ENCODE measurements at places on chromosomes 1 and 21. TPM values are rescaled to one million over a fixed set of nuclear protein-coding genes. Genes with fewer than 3 reads are reported as not detected.

GRCh38 chr1:150165622-150166612, 16.2 kb downstream of the PLEKHO1 start:
- H3K4me3 ChIP-seq = no peak overlapping the region
- H3K36me3 ChIP-seq = no peaks in the 10 kb centered on the region
- no peaks in the 10 kb centered on the region for H3K27me3 ChIP-seq
- H3K4me1 ChIP-seq = no peaks in the 10 kb centered on the region

- no peak for DNase-seq
- no peaks in the 10 kb centered on the region for H3K36me3 ChIP-seq
- H3K27me3 ChIP-seq = no peaks in the 10 kb centered on the region
- H3K27ac ChIP-seq = no peak overlapping the region
- H3K4me3 ChIP-seq = no peak overlapping the region
Observed at GRCh38 chr21:17467829-17468228, 45.0 kb upstream of the CXADR start.

GRCh38 chr1:229035054-229035747, 235.7 kb upstream of the RAB4A start:
- H3K27me3 ChIP-seq = peaks cover 8% of the 10 kb centered on the region
- DNase-seq = no peak
- H3K4me3 ChIP-seq = no peak overlapping the region
- no peaks in the 10 kb centered on the region for H3K36me3 ChIP-seq
- H3K27ac ChIP-seq = no peak overlapping the region

GRCh38 chr1:43206600-43207228, 34.6 kb downstream of the CFAP57 start:
- peaks cover 29% of the 10 kb centered on the region for H3K4me1 ChIP-seq
- DNase-seq = peak; percentile 81
- no peaks in the 10 kb centered on the region for H3K27me3 ChIP-seq
- H3K36me3 ChIP-seq = no peaks in the 10 kb centered on the region
- H3K4me3 ChIP-seq = peak overlapping the region; percentile 3
- peak overlapping the region; percentile 96 for H3K27ac ChIP-seq

GRCh38 chr1:196723325-196724185, 51.1 kb upstream of the CFHR3 start:
- peak; percentile 36 for DNase-seq
- H3K36me3 ChIP-seq = no peaks in the 10 kb centered on the region
- no peak overlapping the region for H3K4me3 ChIP-seq

DNA sequence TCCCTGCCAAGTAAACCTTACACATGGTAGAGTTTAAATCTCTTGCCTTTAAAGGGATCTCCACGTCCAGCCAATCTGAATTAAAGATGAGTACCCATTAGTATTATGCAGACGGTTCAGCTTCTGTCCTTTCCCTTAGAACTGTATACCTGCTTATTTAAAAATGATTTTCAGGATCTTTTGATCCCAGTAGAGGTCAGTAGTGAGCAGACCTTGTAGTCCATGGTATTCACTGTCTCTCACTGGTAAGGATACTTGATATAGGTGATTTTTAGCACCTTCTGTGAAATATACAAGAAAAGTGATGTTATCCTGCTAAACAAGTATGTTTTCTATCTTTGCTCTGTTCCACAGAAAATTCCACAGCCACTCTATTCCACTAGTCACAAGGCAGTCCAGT, 1211.6 kb upstream of the ADGRL4 start:
- H3K36me3 ChIP-seq = no peaks in the 10 kb centered on the region
- H3K4me1 ChIP-seq = no peaks in the 10 kb centered on the region
- H3K27me3 ChIP-seq = no peaks in the 10 kb centered on the region
- H3K4me3 ChIP-seq = no peak overlapping the region

DNA sequence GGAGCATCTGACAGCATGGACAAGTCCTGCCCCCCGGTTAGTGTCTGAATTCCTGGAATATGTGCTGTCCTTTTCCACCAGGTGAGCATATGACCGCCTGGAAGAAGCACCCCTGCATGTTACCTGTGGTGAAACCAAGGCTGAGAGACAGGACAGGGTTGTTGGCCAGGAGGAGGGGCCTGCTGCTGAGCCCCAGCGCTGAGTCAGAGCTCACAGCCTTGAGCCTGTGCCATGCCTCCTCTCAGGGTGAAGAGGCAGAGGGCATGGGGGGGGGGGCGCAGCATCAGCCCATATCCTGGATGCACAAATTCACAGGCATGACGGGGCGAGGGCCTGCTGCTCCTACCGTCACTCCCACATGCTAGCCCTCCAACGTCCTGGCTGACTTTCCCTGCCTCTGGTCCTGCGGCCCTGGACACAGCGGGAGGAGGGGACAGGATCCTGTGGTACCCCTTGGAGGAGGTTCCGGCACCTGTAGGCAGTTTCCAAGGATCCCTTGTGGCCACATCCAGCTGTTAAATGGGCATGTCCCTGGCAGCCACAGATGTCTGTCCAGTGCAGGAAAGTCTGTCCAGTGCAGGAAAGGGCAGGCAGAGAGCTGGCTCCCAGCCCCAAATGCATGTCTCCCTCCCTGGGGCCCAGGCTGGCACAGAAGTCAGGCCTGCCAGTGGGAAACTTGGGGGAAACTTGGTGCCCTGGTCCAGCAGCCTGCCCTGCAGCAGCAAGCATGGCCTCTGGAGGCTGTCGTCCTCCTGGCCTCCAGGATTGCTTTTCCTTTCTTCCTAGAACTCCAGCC, 23.9 kb downstream of the TTC34 start:
- no peak for DNase-seq
- H3K4me3 ChIP-seq = no peak overlapping the region
- H3K36me3 ChIP-seq = no peaks in the 10 kb centered on the region

DNA sequence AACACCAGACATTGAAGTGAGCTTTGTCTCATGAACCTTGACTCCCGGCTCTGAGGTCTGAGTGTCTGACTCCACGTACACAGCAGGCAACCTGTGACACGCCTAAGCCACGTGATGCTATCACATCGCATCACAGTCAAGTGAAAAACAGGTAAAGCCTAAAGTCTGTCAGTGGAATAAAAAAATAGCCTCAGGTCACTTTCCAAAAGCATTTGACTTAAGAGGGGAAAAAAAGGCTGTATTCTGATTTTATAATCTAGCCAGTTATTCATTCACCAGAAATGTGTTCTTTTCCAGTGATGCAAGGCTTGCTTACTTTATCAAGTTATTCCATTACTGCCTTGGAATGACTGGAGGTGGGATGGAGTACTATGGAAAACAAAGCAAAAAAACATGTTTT, 163.2 kb upstream of the HMCN1 start:
- no peak for DNase-seq
- H3K36me3 ChIP-seq = no peaks in the 10 kb centered on the region
- no peak overlapping the region for H3K4me3 ChIP-seq
- H3K4me1 ChIP-seq = 0 out of 2 replicates have a peak, but pooled peaks cover 4% of the 10 kb centered on the region
- no peak overlapping the region for H3K27ac ChIP-seq

DNA sequence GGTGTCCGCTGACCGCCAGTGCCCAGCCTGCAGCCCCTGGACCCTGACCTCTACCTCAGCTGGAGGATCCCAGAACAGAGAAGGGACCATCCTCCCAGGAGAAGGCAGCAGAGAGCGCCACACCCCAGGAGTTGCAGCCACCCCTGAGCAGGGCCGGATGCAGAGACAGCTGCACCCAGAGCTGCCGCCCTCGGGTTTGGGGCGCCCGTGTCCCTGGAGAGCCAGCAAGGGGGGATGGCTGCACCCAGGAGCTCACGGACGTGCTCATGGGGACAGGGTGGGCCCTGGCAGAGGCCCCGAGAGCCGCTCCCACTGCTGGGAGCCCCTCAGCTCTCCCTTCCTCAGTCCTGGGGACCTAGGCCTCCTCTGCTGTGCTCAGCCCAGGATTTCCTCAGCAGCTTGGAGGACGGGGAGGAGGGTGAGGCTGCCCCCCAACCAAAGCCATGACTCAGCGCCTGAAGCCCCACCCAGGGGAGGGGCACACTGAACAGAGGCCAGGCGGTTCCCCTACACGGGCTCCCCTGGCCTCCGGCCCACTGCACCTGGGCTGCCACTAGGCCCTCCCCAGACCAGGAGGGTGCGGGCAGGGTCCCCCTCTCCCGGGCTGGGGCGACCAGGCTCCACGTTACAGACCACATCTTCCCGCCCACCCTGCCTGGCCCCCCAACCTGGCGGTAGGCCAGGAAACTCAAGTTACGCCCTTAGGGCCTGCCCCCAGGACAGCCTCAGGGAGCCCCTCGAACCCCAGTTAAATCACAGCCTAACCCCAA, 2.2 kb downstream of the ACAP3 start:
- H3K36me3 ChIP-seq = no peaks in the 10 kb centered on the region
- H3K4me1 ChIP-seq = peaks cover 41% of the 10 kb centered on the region
- no peak for DNase-seq
- H3K4me3 ChIP-seq = no peak overlapping the region

DNA sequence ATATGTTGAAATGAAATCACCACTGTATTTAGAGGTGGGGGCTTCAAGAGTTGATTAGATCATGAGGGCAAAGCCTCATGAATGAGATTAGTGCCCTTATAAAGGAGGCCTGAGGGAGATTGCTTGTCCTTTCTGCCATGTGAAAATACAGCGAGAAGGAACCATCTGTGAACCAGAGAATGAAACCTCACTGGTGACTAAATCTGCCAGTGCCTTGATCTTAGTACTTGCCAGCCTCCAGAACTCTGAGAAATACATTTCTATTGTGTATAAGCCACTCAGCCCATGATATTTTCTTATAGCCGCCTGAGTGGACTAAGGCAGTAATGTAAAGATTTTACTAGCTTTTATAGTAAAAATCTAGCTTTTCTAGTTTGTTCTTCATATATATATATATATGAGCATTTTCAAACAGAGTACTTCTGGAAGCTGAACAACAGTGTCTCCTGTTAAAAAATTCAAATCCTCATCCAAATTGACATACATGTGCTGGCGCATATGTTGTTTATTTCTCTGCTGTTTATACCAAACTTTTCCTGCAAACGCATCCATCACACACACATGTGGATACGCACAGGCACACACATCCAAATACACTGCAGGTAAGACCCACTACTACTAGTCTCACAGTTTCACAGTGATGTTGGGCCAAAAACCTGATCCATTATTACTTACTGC, 213.1 kb downstream of the RGS7 start:
- no peaks in the 10 kb centered on the region for H3K36me3 ChIP-seq
- no peaks in the 10 kb centered on the region for H3K27me3 ChIP-seq
- no peaks in the 10 kb centered on the region for H3K4me1 ChIP-seq
- H3K27ac ChIP-seq = no peak overlapping the region
- no peak for DNase-seq
- H3K4me3 ChIP-seq = no peak overlapping the region

- peaks cover 6% of the 10 kb centered on the region for H3K27me3 ChIP-seq
- DNase-seq = no peak
- no peak overlapping the region for H3K4me3 ChIP-seq
- no peaks in the 10 kb centered on the region for H3K36me3 ChIP-seq
- H3K27ac ChIP-seq = no peak overlapping the region
Observed at GRCh38 chr1:76142771-76143540, 68.4 kb downstream of the ST6GALNAC3 start.

DNA sequence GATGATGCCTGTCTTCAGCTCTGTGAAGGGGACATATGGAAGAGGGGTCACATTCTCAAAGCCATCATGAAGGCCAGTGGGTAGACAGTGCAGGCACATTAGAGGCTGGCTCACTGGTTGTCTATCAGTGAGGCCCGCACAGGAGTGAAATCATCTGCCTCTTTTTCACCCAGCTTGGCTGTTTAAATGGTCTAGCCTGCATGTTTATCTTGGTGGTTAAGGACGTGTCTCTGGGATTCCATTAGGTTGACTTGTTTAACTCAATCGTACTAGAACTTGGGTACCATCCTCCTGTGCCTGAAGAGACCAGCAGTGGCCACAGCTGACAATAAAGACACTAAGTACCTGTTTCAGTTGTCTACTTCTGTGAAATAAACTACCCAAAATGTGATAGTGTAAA, 219.3 kb downstream of the PLPP3 start:
- no peak overlapping the region for H3K4me3 ChIP-seq
- no peak overlapping the region for H3K27ac ChIP-seq
- no peaks in the 10 kb centered on the region for H3K36me3 ChIP-seq

DNA sequence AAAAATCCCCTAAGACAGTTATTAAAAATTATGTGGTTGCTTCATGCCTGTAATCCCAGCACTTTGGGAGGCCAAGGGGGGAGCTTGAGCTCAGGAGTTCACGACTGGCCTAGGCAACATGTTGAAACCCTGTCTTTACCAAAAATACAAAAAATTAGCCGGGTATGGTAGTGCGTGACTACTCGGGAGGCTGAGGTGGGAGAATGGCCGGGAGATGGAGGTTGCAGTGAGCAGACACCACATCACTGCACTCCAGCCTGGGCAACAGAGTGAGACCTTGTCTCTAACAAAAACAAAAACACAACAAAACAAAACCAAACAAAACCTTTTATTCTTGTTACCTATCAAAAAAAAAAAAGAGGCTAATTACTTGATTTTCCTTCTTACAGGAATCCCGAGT, 2.1 kb downstream of the ELK4 start:
- DNase-seq = no peak
- H3K27me3 ChIP-seq = no peaks in the 10 kb centered on the region
- H3K27ac ChIP-seq = peak overlapping the region; percentile 95
- peaks cover 18% of the 10 kb centered on the region for H3K4me1 ChIP-seq

DNA sequence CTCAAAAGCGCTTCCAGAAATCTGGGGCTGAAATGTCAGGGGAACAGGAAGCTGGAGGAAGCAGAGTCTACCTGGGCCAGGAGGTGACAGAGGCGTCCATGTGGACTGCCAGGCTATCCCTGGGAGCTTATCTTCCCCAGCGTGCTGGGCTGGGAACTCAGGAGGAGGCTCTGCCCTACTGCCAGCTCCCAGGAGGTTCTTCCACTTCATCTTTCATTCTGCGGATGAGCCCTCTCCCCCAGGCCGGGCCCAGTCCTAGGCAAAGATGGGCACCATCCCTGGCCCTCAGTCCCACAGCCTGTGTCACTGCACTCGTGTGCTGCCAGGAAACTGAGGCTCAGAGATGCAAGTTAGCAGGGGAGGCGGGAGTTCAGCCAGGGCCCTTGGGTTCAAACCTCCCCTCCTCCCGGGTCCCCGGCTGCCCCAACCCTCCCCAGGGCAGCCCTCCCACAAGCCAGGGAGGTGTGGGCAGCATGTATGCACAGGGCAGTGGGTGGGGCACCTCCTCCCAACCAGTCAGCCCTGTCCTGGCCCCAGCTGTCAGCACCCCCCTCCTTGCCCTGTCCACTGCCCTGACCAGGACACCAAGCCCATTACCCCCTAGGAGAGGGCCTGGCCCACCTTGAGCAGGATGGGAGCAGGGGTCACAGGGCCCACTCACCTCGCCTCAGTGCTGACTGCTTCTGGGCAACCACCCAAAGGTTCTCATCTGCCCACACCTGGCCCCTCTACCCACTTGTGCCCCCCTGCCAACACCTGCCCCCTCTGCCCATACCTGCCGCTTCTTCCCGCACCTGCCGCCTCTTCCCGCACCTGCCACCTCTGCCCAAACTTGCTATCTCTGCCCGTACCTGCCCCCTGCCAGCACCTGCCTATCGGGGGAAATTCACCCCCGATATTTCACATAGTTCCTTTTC, 226.0 kb downstream of the NPHP4 start:
- no peaks in the 10 kb centered on the region for H3K36me3 ChIP-seq
- H3K4me3 ChIP-seq = no peak overlapping the region
- H3K27me3 ChIP-seq = peaks cover 8% of the 10 kb centered on the region
- no peak for DNase-seq
- no peaks in the 10 kb centered on the region for H3K4me1 ChIP-seq

PTBP2 gene
- 12.9 TPM for total RNA-seq

SAMD11 gene
- total RNA-seq = 51.8 TPM

SCAF4 gene
- total RNA-seq = 28.4 TPM

OLFML2B gene
- 1.5 TPM for total RNA-seq

NASP gene
- 193 TPM for total RNA-seq

NTRK1 gene
- total RNA-seq = 0.21 TPM

GLIS1 gene
- total RNA-seq = 0.28 TPM

LCE2C gene
- not detected for total RNA-seq

Measured in Panc1 (cell line).